ENCODE measurements at places on chromosomes 6 and 20.
A peak's percentile ranks its signal among the peaks of the same experiment; 100 is the strongest.

- no peak for DNase-seq
Measured at GRCh38 chr6:168415098-168415992, 25.6 kb upstream of the SMOC2 start.

- no peak for DNase-seq
Measured at GRCh38 chr6:50410579-50410978, 302.7 kb upstream of the TFAP2D start.

DNA sequence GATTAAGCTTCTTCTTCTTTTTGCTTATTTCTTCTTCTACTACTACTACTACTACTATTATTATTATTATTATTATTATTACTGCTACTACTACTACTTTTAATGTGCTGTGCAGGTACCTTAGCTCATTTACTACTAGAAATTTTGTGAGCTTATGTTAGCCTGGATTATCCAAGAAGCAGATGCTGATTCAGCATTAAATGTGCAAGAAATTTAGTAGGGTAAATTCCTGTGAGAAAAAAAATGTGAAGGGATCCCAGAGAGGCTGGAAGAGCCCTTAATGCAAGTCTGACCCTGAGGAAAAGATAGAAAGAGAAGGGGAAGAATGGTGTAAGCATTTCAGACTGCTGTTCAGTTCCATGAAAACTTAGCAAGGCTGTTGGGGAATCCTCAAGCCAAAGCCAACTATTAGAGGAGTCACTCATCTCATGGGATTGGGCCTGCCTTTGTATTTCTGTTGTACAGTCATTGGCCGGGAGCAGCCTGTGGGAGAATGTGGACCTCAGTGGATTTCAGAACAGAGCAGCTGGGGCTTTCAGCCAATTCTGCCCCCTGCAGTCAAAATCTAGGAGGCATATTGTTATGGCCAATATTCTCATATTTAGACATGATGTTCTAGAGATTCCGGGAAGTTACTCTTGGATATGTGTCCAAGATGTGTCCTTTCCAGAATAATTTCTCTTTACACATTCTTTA, 37.2 kb upstream of the TSPYL1 start:
- DNase-seq = no peak

DNA sequence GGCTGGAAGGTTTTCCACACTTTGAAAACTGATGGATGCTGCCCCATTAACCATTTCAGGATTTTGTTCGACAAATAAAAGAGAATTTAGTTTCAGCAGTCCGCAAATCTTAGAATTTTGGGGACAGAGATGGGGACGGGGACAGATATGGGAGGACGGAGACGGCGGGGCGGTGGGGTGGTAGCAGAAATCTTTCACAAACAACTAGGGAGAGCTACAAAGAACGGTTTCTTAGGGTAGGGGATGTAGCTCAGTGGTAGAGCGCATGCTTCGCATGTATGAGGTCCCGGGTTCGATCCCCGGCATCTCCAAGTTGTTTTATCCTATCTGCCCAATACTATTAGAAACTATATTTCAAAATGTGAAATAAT, 15.1 kb downstream of the HMGN4 start:
- peak; percentile 72 for DNase-seq

GRCh38 chr20:57787990-57788781, 78.4 kb upstream of the PMEPA1 start:
- no peak for DNase-seq

GRCh38 chr6:107648983-107649382, 159.1 kb downstream of the SOBP start:
- no peak for DNase-seq

DNA sequence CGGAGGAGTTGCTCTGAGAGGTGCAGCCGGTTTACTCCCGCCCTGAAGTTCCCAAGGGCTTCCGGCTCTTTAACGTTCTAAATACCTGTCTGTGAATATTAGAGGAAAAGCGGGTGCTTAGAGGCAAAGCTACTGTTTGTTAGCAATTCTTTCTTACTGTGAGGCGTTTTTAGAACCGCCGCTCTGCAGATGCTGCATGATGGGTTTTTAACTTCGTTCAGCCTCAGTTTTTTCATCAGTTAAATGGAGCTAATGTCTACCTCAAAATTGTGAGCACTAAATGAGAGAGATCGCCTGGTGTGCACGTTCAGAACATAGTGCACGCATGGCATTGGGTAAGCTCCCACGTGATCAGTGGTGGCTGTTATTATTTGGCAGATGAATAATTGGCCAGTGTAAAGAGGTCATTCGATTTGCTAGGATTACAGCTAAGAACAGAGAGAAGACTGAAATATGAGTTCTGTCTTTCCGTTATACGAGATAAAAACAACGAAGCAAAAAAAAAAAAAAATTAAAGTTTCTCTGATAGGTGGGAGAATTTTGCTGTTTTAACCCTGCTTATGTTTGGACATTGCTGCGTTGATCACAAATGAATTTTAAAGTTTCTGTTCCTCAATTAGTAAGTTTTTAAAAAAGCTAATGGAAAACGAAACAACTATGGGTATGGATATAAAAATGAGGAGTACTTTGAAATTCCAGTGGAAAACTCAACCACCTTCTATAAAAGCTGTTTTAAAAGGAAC, 660 bp upstream of the TFB1M start:
- DNase-seq = no peak

- DNase-seq = no peak
Measured at GRCh38 chr6:21590346-21590745, 3.2 kb upstream of the SOX4 start.

DNA sequence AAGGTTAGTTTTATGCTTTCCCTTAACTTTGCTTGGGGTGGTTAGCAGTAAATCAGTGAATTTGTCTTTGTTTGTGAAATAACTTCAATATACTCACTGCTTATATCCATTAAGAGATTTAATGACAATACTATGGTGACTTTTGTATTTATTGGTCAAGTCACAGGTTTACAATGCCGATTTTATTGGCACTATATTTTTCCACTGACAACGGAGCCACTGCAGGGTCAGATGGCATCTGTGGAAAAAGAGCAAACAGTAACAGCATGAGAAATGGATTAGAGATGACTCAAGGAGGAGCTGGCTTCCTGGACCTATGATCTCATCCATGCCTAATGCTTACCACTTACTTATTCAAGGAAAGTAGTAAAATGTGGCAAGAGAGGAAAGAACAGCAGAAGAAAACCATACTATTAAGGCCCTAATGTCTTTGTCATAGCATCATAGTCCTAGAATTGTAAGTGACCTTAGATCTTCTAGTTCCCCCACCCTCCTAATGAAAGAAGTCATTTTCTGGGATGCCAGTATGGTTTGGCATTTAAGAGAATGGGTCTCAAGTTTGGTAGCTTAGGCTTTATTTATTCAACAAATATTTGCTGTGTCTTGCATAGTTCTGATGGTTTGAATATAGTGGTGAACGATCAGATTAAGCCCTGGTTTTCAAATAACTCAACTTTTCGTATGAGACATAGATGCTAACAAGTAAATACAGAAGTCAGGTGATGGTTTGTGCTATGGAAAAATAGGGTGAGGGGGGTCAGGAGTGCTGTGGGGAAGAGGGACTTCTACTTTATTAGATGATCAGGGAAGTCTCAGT, 18.5 kb downstream of the RNF144B start:
- DNase-seq = no peak

DNA sequence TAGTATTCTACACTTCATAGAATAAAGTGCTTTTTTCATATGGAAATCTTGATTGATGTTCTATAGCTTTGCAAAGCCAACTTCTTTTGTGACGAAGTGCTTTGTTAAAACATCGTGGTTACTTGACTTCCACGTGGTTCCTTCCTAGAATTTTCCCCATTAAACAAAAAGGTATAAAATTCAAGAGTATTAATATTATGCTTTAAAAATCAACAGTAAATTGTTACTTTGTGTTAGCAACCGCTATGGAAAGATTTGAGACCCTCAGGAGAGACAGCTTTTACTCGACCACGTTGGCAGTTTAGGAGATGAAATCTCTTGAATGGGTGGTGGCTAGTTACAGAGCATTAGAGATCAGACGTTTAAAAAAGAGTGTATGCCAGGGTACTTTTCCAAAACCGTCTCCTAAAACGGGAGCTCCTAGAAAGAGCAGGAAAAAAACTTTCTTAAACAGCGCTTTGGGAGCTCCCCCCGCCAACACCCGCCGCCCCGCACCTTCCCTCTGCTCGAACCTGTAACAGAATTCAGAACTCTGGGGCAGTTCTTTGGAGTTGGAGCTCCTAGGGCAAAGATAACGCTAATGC, 920 bp downstream of the GJA1 start:
- DNase-seq = no peak

- no peak for DNase-seq
Measured at GRCh38 chr6:157518397-157519250, 137.6 kb downstream of the ZDHHC14 start.

DNA sequence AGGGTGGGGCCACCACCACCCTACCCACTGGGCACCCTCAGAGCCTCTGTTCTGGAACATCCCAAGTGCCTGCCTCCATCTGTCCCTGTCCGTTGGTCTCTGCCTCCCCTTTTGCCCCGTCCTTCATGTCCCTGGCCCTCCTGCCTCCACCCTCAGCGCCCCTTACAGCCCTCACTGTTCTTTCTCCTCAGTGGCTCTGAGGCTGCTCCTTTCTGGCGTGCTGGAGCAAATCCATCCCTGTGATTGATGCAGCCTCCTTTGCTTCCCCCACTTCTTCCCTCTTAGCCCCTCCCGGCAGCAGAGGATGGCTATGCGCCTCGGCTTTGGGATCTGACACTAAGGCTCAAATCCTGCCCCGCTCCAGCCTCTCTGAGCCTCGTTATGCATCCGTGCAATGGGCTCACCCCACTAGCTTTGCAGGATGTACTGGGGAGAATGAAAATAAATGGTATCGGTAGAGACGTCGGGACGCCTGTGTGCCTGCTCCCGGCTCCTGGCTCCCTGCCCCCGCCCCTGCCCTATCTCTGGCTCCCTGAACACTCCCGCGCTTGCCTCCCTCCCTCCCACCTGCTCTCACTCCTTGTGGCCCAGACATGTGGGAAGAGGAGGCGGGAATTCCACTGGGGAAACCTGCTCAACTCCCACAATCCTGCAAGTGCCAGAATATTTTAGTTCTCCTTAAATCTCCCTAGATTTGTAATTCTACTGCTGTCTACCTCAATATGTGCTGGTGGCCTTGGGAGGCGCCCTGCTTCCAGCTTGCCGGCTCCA, 13.1 kb downstream of the VSTM2L start:
- DNase-seq = no peak

- DNase-seq = no peak
Measured at GRCh38 chr6:15539722-15540270, 123.0 kb downstream of the DTNBP1 start.

GRCh38 chr6:56677559-56677958, 34.9 kb upstream of the DST start:
- no peak for DNase-seq

GRCh38 chr20:44780226-44780625, 30.1 kb downstream of the RIMS4 start:
- no peak for DNase-seq

- no peak for DNase-seq
Measured at GRCh38 chr20:4102381-4102780, 87.0 kb upstream of the RNF24 start.

DNA sequence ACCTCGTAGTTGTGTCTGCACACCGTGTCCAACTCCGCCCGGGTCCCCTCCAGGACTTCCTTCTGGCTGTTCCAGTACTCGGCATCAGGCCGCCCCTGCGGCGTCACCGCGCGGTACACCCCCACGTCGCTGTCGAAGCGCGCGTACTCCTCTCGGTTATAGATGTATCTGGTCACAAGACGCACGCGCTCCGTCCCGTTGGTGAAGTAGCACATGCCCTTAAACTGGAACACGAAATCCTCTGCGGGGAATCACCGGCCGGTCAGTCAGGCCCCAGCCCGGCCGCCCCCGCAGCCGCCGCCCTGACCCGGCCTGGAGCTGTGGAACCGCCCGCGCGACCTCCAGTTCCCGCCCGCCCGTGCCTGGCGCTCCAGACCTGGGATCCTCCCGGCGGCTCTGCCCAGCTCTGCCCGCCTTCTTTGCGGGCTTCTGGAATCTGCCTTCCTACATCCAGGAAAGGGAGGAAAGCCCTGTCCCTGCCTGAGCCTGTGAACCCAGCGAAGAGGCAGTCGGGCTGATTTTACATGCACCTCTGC, 1.6 kb downstream of the HLA-DQB1 start:
- peak; percentile 87 for DNase-seq
